ENCODE measurements at places on chromosomes 3 and 15.

GRCh38 chr3:127070776-127071175, 87.9 kb downstream of the PLXNA1 start:
- DNase-seq, result no peak

GRCh38 chr15:43648649-43649429, at the start of gene CATSPER2:
CATSPER2 (minus strand) TSS chr15:43648844; CDS start chr15:43648061, 783 bp downstream.
- DNase-seq, result no peak

DNA sequence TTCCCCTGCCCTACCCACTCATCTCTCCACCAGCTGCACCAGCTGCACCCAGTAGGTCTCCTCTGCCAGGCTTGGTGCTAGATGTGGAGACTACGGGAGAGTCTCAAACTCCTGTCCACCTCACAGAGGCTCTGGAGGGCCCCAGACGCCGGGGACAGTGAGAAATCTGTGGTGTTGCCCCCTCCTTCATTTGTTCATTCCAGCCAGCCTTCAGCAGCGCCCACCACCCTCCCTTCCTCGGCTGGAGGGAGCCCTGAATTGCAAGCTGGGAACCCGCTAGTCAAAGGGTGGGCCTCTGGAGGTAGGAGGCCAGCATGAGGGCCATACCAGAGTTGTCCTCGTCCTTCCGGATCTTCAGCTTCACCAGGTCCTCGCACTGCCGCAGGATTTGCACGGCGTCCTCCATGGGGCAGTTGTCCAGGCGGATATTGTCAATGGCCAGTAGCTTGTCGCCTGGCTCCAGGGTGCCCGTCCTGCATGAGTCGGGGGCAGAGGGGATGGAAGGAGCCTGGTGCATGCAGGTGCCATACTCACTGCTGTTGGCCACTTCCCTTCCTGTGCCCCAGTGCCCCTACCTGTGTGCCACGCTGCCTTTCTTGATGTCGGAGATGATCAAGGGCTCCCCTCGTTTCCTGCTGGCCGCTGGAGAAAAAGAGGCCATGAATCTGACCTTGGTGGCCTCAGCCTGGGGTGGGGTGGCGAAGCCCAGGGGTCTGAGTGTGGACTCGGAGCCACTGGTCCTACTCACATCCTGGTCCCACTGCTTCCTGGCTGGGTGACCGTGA, 29.1 kb downstream of the GRIP2 start:
- no peak for DNase-seq

DNA sequence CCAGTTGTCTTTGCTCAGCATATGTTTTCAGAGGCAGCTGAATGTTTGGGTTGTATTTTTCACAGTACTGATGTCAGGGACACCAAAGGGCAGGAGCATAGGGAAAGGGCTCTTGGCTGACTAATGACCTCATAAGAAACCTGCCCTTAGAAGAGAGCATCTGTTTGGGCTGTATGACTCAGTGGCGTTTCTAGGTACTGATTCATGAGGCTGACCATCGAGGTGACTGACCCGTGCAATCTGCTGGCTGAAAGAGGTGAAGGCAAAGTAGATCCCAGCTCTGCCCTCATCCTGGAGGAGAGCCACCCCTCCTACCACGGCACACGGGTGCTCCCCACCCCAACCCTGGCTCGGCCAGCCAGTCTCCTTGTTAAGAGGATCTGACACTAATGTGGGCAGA, 8.3 kb downstream of the LMCD1 start:
- DNase-seq, result no peak

GRCh38 chr15:63243101-63243500, 34.3 kb upstream of the APH1B start:
- no peak for DNase-seq

DNA sequence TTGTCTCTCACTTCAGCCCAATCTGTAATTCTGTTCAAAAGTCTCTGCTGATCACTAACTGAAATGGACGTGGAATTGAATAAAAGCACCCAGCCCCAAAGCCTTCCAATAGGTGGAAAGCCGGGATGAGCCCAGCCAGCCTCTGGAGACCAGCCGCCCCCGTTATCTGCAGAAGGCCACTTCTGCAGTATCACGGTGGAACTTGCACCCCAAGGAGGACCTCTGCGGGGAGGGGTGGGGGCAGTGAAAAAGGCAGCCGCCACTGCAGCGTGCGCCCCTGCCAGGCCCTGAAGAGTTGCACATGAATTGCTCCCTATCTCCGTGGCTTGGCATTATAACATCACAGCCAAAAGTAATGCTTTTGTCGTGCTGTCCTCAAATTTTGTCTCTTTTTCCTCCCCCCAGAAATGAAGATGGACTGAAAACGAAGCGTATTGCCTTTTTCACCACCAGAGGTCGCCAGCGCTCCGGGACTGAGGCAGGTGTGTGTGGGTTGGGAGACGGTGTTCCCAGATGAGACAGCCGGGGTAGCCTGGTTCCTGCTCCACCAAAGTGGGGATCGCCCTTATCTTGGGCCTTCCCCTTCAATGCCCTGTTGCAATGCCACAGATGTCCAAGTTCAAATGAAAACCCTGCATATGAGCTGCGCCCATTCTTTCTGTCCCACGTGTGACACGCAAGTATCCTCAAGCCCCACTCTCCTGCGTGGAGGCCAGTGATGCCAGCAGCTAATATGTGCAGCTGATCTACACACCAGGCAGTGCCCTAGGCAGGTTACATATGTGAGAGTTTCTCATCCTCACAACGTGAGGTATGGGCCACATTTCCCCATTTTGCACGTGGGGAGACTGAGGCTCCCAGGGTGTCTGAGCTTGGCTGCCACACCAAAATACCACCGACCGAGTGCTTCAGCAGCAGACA, 96.0 kb downstream of the LRRK1 start:
- DNase-seq, result no peak

GRCh38 chr3:113771993-113772392, 25.2 kb downstream of the ATP6V1A start:
- no peak for DNase-seq

- no peak for DNase-seq
These were observed 41.1 kb downstream of the TTBK2 start for GRCh38 chr15:42879443-42879842.

DNA sequence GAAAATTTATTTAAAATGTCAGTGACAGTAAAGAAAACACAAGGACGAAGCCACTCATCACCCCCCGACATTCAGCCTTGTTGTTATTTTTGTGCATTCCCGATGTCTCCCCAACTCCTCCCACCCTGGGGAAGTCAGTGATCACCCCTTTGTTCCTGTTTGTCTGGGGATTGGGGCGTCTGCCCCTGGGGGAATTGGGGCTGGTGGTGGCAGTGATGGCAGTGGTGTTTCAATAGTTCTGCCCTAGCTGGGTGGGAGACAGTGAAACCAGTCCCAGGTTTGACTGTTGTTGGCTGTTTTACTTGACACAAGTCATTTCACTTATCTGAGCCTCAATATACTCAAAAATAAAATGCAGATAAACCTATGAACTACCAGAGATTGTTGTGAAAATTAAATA, 33.5 kb downstream of the IRAK2 start:
- DNase-seq, result no peak

- no peak for DNase-seq
These were observed 577.6 kb downstream of the RSL24D1 start for GRCh38 chr15:54619180-54619579.

Data from DMS153 (cell line).